Left ventricle myocardium superior (tissue), 1 donor: ENCODE measurements at places on chromosomes 5 and 9.

- DNase-seq, result no peak
Observed at GRCh38 chr5:171386861-171387344, 746 bp upstream of the NPM1 start.

GRCh38 chr9:106964329-106964728 lies 101.4 kb downstream of the ZNF462 start:
- no peak for DNase-seq

DNA sequence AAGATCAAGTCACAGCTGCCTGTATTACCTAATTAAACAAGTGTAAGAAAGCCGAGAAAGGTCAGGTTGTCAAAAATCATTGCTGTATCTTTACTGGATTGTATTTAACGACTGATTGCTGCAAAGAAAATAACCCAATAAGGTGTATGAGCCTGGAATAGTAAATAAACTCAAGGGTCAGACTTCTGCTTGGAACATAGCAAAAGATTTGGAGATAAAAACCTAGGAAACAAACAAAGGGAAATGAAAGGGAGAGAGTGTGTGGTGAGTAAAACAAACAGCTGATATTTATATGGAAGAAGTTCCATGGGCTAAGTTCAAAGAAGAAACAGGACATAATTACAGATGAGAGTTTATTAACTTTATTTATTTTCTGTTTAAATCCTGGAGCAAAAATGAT lies 354.0 kb downstream of the TLR4 start:
- no peak for DNase-seq

DNA sequence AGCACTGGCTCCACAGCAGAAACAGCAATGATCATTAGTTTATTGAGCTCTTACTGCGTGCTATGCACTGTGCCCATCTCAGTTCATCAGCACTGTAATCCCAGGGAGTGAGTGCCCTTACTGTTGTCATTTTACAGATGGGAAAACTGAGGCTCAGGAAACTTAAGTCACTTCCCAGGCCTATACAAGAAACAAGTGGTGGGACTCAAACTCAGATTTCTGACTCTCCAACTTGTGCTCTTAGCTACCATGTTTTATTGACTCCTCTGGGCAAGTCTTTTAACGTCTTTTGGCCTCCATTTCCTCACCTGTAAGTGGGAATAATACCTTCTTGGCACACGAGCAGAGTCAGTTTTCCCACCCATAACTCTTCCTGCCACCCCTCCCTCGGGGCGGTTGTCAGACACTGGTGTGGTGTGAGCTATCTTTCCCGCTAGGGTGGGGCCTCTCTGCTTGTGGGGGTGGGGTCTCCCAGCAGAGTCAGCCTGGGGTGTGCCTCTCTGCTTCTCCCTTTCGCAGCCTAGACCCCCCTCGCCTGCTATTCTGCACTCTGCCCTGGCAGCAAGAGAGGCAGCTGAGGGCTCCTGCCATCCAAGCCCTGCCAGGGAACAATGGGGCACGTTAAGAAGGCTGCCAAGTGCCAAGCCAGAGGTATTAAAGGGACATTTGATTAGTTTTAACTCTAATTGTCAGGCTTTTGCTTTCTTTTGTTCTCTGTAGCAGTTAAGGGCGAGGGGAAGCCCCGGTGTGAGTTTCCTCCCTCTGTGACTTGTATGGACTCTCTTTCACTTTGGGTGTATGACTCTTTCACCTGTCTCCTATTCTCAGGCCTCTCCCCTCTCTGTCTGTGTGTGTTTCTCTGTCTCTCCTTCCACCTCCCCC lies 12.1 kb downstream of the GALNT10 start:
- peak; percentile 36 for DNase-seq

DNA sequence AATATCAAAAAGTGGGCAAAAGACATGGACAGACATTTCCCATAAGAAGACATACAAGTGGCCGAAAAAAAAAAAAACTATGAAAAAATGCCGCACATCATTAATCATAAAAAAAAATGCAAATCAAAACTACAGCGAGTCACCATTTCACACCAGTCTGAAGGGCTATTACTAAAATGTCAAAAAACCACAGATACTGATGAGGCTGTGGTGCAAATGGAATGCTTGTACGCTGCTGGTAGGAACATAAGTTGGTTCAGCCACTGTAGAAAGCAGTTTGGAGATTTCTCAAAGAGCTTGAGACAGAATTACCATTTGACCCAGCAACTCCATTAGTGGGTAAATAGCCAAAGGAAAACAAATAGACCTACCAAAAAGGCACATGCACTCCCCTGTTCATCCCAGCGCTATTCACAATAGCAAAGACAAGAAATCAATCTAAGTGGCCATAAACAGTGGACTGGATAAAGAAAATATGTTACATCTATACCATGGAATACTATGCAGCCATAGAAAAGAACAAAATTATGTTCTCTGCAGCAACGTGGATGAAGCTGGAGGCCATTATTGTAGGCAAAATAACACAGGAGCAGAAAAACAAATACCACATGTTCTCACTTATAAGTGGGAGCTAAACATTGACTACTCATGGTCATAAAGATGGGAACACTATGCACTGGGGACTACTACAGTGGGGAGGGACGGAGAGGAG lies 110.6 kb upstream of the BOD1 start:
- no peak for DNase-seq

- DNase-seq, result no peak
Observed at GRCh38 chr9:105419816-105420597, 27.8 kb upstream of the FSD1L start.

- DNase-seq, result no peak
Observed at GRCh38 chr5:33601881-33602280, 161.1 kb downstream of the TARS1 start.

DNA sequence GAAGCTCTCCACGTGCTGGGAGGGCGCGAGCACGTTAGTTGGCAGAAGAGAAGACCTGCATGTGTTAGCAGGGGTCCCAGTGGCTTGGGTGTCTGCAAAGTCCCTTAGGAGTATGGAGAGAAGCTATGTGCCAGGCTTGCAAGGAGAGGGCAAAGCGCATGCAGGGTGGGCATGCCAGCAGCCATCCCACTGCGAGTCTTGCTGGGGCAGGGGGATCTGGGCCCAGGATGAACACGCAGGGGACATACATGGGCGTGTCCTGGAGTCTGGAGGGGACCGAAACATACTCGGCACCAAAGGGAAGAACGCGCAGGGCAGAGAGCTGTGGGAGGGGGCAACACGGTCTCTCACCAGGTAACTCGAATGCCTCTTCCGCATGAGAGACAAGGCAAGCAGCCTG lies 43.6 kb upstream of the IPPK start:
- DNase-seq, result no peak

GRCh38 chr9:75545287-75545686 lies 345.2 kb upstream of the PCSK5 start:
- no peak for DNase-seq

DNA sequence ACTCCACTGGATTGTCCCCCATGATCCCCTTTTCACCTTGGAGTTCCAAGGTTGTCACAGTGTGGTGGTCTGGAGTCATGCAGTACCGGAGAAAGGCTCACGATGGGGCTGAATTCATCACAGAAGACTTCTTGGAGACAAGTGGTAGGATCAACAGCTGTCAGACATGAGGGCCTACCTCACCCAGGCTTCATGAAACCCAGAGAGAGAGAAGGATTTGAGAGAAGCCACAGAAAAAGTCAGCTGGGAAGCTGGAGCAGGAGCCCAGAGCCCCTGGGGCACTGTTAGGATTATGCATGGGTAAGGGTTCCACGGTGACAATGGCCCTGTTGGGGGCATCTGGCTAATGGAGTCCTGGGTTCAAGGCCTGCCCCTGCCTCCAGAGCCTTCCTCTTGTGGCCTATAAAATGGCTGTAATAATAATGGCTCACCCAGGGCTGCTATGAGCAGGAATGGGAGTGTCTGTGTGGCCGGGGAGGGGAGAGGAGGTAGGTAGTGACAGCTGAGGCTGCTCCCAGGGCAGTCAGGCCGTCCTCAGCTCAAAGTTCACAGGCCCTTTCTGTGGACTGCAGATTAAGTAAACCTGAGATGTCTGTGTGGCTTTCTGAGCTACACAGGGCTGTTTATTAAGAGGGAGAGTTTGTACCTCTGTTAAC lies 910 bp downstream of the TRIM14 start:
- DNase-seq, result no peak

- no peak for DNase-seq
Observed at GRCh38 chr5:154373729-154374179, 72.0 kb upstream of the SAP30L start.
